Lower leg skin (tissue), 4 donors: ENCODE measurements at places on chromosomes 2 and 18.
A peak's percentile ranks its signal among the peaks of the same experiment; 100 is the strongest.

GRCh38 chr2:10084223-10084865, 4.1 kb upstream of the CYS1 start:
- no peak for DNase-seq

GRCh38 chr2:30899516-30900054, 92.3 kb upstream of the CAPN13 start:
- DNase-seq, result peak; percentile 60

- DNase-seq, result no peak
Observed at GRCh38 chr18:22349317-22349898, 68.3 kb downstream of the CTAGE1 start.

GRCh38 chr2:237650455-237650850, 23.1 kb downstream of the LRRFIP1 start:
- DNase-seq, result no peak

- peak; percentile 57 for DNase-seq
Observed at GRCh38 chr2:222792001-222792611, 68.7 kb upstream of the ACSL3 start.

- no peak for DNase-seq
Observed at GRCh38 chr2:121521359-121521758, 9.3 kb upstream of the RNU4ATAC start.

DNA sequence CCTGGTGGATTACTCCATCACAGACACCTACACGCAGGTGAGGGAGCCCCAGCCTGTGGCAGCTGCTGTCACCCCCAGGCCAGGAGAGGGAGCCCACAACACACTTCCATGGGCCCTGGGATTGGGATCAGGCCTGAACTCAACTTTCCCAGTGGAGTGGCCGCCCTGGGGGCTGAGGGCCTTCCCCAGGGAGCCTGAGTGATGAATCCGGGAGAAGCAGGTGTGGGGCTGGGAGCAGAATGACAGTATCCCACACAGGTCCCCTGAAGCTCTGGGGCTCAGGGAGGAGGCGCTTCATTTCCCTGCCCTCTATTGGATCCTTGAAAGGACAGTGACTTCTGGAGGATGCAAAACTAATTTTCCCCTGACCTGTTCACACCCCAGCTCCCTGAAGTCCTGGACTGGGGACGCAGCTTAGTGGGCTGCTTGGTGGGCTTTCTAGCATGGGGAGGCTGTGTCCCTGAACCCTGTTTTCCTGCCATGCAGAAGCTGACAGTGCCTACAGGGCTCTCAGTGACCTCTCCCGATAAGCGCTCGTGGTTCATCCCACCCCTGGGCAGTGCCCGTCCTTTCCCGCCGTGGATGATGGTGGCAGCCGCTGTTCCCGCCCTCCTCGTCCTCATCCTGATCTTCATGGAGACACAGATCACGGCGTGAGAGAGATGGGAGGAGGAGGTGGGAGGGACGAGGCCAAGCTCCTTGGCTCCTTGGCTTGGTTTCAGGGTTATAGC, 11.0 kb downstream of the SLC4A3 start:
- DNase-seq, result peak; percentile 78

- no peak for DNase-seq
Observed at GRCh38 chr2:96648306-96648930, 5.9 kb downstream of the FER1L5 start.

- DNase-seq, result no peak
Observed at GRCh38 chr2:64649626-64650025, 4.1 kb downstream of the SERTAD2 start.

DNA sequence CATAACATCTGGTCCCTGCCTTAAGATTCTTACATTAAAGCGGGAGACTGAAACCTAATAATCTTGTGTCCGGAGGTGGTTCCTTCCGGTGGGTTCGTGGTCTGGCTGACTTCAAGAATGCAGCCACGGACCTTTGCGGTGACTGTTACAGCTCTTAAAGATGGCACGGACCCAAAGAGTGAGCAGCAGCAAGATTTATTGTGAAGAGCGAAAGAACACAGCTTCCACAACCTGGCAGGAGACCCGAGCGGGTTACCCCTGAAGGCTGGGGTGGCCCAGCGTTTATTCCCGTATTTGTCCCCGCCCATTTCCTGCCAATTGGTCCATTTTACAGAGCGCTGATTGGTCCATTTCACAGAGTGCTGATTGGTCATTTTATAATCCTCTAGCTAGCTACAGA, 122.3 kb upstream of the SIX2 start:
- no peak for DNase-seq

- DNase-seq, result no peak
Observed at GRCh38 chr2:41829052-41829451, 218.8 kb upstream of the PKDCC start.

DNA sequence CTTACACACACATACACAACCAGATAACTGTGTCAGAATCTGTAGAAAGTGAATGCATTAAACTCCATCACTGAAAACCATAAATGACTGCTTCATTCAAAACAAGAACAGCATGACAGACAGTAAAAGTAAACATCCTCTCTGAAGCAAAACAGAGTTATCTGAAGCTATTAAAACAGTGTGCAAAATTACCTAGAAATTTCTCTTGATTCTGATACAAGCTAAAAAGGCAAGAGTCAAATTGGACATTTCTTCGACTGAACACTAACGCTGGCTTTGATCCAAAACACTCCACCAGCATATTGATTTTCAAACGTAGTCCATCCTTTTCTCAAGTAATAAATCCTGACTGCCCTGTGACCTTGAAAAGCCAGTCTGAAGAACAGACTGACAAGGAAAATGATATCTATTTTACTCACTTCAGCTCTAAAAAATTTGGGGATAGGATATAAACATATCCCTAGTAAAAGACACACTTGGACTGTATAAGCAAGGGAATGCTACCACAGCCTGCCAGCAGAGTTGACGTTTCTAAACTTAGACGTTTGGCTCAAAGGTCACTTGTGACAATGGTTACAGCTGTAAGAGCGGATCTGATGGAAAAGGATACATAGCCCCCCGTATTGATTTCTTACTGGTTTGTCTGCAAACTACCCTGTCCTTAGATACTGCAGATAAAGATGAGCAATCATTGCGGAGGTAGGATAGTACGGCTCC, 128.9 kb upstream of the ITGB6 start:
- no peak for DNase-seq

- DNase-seq, result no peak
Observed at GRCh38 chr2:174618179-174618578, 20.6 kb upstream of the WIPF1 start.

DNA sequence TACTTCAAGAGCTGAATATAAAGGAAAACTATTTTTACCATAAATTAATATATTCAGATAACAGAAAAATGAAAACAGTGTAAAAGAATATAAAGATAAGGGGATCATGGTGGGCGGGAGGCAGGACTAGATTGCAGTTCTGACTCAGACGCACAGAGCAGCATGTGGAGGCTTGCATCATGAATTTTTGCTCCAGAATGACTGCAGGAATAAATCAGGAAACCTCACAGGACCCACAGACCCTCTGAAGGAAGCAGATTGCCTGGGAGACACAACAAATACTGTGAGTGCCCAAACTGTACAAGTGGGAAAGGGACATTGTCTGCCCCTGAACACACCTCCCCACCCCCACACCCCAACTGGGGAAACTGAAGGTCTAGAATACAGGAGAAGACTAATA, 19.2 kb upstream of the SIGLEC15 start:
- no peak for DNase-seq

GRCh38 chr2:30627151-30627550, 180.1 kb downstream of the CAPN13 start:
- no peak for DNase-seq

- DNase-seq, result no peak
Observed at GRCh38 chr2:16537347-16537746, 128.3 kb downstream of the CYRIA start.

GRCh38 chr2:36528766-36529392, 69.1 kb downstream of the FEZ2 start:
- DNase-seq, result no peak

DNA sequence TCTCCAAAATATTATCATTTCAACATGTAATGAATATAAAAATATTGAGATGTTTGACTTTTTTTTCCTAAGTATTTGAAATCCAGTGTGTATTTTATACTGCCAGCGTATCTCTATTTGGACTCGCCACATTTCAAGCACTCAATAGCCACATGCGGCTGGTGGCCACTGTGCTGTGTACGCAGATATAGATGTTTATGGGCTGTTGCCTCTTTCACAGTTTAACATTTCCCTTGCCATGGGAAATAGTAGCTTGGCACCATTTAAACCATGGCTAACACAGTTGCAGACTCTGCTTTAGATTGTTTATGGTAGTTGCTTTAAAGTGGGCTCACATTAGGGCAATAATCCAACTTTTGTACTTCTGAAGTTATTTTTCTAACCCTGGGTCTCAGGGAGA, 136.6 kb upstream of the ITGB6 start:
- no peak for DNase-seq

DNA sequence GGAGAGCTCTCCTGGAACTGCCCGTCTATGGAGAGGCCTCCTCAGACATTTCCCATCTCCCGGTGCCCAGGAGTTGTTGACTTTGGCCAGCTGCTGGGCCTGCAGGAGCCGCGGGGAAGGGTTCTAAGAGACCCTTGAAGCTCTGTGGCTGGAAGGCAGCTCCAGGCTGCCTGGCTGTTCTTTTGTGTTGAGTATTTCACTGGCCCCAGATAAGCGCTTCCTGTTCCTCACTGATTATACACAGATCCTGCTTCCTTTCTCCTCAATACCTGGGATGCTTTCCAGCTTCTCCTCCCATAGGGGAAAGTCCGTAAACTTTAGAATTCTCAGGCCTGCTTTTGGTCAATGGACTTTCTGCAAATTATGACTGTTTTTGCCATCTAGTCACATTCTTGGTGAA, 57.8 kb downstream of the TGOLN2 start:
- DNase-seq, result no peak

DNA sequence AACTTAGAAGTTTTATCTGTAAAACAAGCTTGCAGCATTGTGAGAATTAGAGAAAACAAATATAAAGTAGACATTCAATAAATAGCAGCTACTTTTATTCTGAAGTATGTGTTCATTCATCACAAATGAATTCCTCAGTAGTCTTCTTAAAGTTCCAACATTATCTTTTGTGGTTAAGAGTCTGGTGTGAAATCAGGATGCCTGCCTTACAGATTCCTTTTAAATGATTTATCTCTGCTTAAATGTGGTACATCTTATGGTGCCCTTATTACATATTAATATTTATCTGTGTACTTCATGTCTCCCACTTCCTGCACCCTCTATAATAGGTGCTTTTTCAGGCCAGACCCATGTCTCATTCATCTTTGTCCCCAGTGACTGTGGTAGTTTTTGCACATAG, 595.0 kb downstream of the STK39 start:
- DNase-seq, result no peak

- no peak for DNase-seq
Observed at GRCh38 chr2:195001924-195002323, 655.1 kb upstream of the SLC39A10 start.

GRCh38 chr2:230762317-230762896, 49.8 kb downstream of the CAB39 start:
- DNase-seq, result no peak

DNA sequence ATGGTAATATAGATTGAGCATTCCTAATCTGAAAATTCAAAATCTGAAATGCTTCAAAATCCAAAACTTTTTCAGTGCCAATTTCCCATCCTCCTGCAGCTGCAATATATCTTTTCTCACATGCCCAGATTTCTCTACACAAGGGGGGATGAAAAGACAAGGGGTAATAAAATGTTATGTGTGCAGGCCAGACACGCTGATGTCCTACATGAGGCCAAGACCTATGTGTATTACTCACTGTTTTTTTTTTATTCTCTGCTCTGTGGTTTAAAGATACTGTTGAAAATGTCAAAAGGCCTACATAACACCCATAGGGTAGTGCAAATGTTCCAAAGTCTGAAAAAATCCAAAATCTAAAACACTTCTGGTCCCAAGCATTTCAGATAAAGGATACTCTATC, 41.2 kb upstream of the CWC22 start:
- no peak for DNase-seq

- no peak for DNase-seq
Observed at GRCh38 chr2:207353836-207354235, 175.9 kb upstream of the CREB1 start.

- DNase-seq, result no peak
Observed at GRCh38 chr18:41765460-41765859, 189.6 kb upstream of the PIK3C3 start.

- no peak for DNase-seq
Observed at GRCh38 chr2:191714925-191715324, 37.0 kb downstream of the NABP1 start.

DNA sequence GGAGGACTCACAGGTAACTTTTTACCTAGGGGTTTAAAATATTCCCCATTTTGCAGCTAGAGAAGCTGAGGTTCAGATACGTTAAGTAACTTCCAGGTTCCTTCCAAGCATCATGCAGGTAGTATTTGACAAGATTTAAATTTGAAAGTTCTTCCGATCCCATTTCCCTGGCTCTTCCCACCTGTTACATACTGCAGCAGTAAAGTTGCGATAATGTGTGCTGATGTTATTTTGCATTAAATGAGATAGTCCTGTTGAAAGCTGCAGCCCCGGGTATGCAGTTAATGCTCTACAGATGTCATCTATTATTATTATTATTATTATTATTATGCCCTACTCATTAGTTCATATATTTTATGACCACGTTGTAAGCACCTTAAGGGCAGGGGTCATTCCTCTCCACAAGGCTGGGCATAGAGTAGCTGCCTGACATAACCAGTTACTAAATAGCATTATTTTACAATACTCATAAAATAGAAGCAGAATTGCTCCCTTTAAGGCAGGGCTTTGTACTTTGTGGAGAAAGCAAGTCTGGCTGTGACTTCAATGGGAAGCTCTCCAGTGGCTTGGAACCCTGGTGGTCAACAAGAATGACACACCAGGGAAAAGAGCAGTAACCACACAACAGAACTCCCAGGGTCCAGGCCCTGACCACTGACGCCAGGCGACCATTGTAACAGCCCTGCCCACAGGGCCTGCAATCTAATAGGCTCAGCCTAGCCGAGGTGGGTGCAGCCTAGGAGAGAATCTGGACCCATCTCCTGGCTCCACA, 112.0 kb upstream of the STPG4 start:
- no peak for DNase-seq
